ENCODE measurements at places on chromosomes 5 and 9.

DNA sequence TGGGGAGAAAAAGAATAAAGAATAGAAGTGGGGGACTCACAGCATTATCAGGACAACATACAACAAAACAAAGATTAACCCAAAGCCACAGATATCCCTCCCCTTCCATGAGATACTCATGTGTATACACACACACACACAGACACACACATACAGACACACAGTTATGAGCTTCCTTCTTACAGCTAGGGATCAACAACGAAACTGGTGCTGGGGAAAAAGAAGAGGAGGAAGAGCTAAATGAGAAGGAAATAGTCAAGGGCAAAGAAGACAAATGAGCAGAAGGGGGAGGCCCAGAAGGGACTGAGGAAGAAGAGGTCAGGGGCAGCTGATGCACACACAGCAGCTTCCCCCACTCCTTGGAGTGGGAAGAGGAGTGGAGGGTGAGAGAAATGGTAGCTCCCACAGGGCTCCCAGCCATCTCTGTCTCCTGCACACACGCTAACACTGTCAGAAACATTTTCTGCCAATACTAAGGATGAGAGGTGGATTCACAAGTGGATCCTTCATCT lies 66.2 kb downstream of the SIL1 start:
- no peak for DNase-seq
- H3K4me3 ChIP-seq: no peak overlapping the region
- H3K27ac ChIP-seq: no peak overlapping the region

GRCh38 chr5:10578869-10579268 lies 15.0 kb downstream of the ANKRD33B start:
- H3K4me3 ChIP-seq: no peak overlapping the region
- no peak for DNase-seq
- H3K36me3 ChIP-seq: no peaks in the 10 kb centered on the region
- peaks cover 13% of the 10 kb centered on the region for H3K4me1 ChIP-seq

DNA sequence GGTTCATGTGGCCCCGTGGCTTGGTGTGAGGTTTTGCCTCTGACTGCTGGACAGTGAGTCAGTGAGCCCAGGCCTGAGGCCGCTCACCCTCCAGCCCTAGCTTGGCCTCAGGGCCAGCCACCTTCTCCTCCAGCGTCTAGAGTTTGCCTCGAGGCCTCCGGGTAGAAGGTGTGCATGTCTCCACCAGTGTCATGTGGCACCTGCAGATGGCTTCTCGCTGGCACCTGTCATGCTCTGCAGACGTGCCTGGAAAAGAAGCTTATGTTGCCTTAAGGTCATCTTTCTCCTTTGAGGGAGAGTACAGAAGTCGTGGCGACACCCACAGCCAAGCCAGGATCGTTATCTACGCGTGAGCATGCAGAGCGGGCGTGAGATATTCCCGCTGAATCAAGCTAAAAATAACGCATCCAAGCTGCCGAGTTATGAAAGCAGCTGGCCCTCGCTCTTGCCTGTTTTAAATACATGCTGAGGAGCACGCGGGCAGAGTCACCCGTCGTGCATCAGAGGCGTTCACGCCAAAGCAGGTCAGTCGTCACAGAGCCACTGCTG lies 79.7 kb upstream of the FCN2 start:
- no peak for DNase-seq
- no peak overlapping the region for H3K27ac ChIP-seq
- H3K36me3 ChIP-seq: no peaks in the 10 kb centered on the region
- H3K4me3 ChIP-seq: no peak overlapping the region
- no peaks in the 10 kb centered on the region for H3K27me3 ChIP-seq

GRCh38 chr9:105119156-105119555 lies 125.3 kb upstream of the SLC44A1 start:
- no peak overlapping the region for H3K27ac ChIP-seq
- no peaks in the 10 kb centered on the region for H3K36me3 ChIP-seq
- H3K4me1 ChIP-seq: no peaks in the 10 kb centered on the region
- H3K27me3 ChIP-seq: no peaks in the 10 kb centered on the region
- no peak overlapping the region for H3K4me3 ChIP-seq
- no peak for DNase-seq

GRCh38 chr5:10586555-10586954 lies 22.7 kb downstream of the ANKRD33B start:
- no peaks in the 10 kb centered on the region for H3K27me3 ChIP-seq
- no peak for DNase-seq
- H3K4me1 ChIP-seq: peaks cover 30% of the 10 kb centered on the region
- no peak overlapping the region for H3K4me3 ChIP-seq

DNA sequence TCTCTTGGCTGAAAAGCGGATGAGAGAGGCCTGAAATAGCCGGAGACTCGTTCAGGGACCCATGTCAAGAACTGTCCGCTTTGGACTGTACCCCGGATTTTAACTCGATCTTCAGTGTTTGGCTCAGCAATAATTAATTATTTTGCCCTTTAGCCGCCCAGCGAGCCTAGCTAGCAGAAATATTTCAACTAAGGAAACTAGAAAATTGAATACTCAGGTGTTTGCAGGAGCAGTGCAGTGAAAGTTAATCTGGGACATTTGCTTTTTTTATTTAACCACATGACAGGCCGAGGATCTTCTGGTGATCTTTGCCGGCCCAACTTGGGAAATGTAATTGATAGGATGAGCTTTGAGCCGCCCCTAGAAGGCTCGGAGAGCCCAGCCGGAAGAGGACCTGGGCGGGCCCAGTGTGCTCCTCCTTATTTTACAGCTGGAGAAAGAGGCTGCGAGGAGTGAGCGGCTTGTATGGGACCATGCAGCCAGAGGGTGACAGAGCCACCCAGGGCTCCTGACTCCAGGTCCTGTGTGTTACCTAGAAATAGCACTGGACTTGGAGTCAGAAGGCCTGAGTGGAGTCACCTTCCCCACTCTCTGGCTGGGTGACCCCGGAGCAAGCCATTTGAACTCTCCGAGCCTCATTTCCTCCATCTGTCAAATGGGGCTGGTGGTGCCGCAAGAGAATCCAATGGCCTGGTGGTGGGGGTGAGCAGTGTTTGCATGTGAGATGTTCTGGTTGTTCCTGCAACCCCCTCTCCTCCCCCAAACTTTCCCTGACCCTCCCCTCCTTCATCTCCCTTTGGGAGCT lies 2.4 kb downstream of the PPARGC1B start:
- peaks cover 9% of the 10 kb centered on the region for H3K4me1 ChIP-seq
- no peak for DNase-seq
- peak overlapping the region; percentile 68 for H3K27ac ChIP-seq
- no peaks in the 10 kb centered on the region for H3K27me3 ChIP-seq
- no peaks in the 10 kb centered on the region for H3K36me3 ChIP-seq
- peak overlapping the region; percentile 76 for H3K4me3 ChIP-seq

DNA sequence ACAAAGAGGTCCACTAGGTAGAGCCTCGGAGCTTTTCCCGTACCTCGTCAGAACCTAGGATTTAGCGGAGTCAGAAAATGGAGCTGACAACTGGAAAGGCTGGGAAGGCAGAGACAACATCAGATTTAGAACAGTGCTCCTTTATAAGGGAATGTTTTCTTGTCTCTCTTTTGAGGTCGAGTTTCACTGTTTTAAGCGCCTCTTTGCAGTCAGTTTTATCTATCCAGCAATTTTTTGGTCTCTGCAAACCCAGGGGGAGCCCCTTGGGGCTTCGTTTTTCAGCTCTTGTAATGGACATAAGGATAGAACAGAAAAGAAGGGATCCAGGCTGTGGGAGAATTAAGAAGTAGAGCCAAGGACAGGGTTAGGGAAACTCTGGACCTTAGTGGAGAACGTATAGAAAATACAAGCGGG lies 80.5 kb downstream of the FNBP1 start:
- peak overlapping the region; percentile 9 for H3K4me3 ChIP-seq
- H3K36me3 ChIP-seq: no peaks in the 10 kb centered on the region
- DNase-seq: no peak
- no peaks in the 10 kb centered on the region for H3K27me3 ChIP-seq
- peak overlapping the region; percentile 69 for H3K27ac ChIP-seq

DNA sequence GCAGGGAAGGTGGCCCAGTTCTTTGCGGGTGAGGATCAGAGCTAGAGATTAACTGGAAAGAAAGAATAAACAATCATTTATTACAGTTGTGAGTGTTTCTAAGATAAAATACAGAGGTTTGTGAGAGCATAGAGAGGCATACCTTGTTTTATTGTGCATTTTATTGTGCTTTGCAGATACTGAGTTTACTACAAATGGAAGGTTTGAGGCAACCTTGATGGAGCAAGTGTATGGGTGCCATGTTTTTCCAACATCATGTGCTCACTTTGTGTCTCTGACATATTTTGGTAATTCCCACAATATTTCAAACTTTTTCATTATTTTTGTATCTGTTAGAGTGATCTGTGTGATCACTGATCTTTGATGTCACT lies 715 bp upstream of the C5orf34 start:
- no peaks in the 10 kb centered on the region for H3K27me3 ChIP-seq
- H3K4me1 ChIP-seq: peaks cover 19% of the 10 kb centered on the region
- DNase-seq: no peak
- no peaks in the 10 kb centered on the region for H3K36me3 ChIP-seq

- H3K36me3 ChIP-seq: no peaks in the 10 kb centered on the region
- no peak overlapping the region for H3K27ac ChIP-seq
Measured at GRCh38 chr9:92740009-92740408, 24.6 kb downstream of the BICD2 start.

- peaks cover 19% of the 10 kb centered on the region for H3K27me3 ChIP-seq
- no peaks in the 10 kb centered on the region for H3K4me1 ChIP-seq
- no peak for DNase-seq
- H3K36me3 ChIP-seq: no peaks in the 10 kb centered on the region
- no peak overlapping the region for H3K27ac ChIP-seq
- no peak overlapping the region for H3K4me3 ChIP-seq
Measured at GRCh38 chr5:175867587-175868347, 3.6 kb upstream of the CPLX2 start.

GRCh38 chr5:165859251-165859650 lies 2353.8 kb downstream of the MAT2B start:
- no peaks in the 10 kb centered on the region for H3K27me3 ChIP-seq
- H3K4me3 ChIP-seq: no peak overlapping the region

GRCh38 chr5:144187699-144188294 lies 17.1 kb downstream of the KCTD16 start:
- H3K36me3 ChIP-seq: no peaks in the 10 kb centered on the region
- H3K4me1 ChIP-seq: no peaks in the 10 kb centered on the region
- peaks cover 14% of the 10 kb centered on the region for H3K27me3 ChIP-seq
- no peak for DNase-seq

DNA sequence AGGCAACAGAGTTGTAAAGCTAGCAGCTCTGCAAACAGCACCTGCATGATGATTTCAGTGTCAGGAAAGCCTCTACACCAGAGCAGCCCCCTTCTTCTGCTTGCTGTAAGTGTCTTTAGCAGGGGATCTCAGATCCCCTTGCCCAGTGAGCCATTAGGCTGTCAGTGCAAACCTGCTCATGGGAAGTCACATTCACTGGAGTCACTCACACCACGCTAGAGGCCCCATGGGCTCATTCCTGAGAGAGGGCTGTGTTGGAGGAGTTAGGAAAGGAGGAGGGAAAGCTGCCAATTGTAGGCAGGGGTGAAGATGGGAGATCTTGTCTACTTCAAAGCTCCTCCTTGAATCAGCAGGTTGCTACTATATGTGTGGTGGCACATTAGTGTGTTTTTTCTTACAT lies 275.2 kb downstream of the SMARCA2 start:
- no peaks in the 10 kb centered on the region for H3K36me3 ChIP-seq
- no peak for DNase-seq
- no peak overlapping the region for H3K4me3 ChIP-seq
- H3K4me1 ChIP-seq: no peaks in the 10 kb centered on the region
- H3K27me3 ChIP-seq: no peaks in the 10 kb centered on the region
- no peak overlapping the region for H3K27ac ChIP-seq

- no peaks in the 10 kb centered on the region for H3K27me3 ChIP-seq
- no peaks in the 10 kb centered on the region for H3K4me1 ChIP-seq
- H3K27ac ChIP-seq: no peak overlapping the region
- no peak for DNase-seq
Measured at GRCh38 chr9:119365291-119366027, 3.8 kb downstream of the BRINP1 start.

- H3K36me3 ChIP-seq: no peaks in the 10 kb centered on the region
- H3K27ac ChIP-seq: no peak overlapping the region
- no peaks in the 10 kb centered on the region for H3K27me3 ChIP-seq
- H3K4me3 ChIP-seq: no peak overlapping the region
- no peak for DNase-seq
Measured at GRCh38 chr5:39730006-39730405, 305.2 kb upstream of the DAB2 start.

GRCh38 chr5:150023136-150023535 lies 22.6 kb downstream of the HMGXB3 start:
- peaks cover 17% of the 10 kb centered on the region for H3K4me1 ChIP-seq
- DNase-seq: no peak
- no peak overlapping the region for H3K4me3 ChIP-seq

- no peak overlapping the region for H3K4me3 ChIP-seq
- DNase-seq: no peak
Measured at GRCh38 chr5:134250949-134251348, 25.1 kb upstream of the PPP2CA start.

- no peak for DNase-seq
- no peak overlapping the region for H3K27ac ChIP-seq
- no peak overlapping the region for H3K4me3 ChIP-seq
- no peaks in the 10 kb centered on the region for H3K27me3 ChIP-seq
Measured at GRCh38 chr9:108468364-108468763, 387.4 kb downstream of the ACTL7B start.

GRCh38 chr9:116979456-116979855 lies 292.4 kb downstream of the TRIM32 start:
- no peaks in the 10 kb centered on the region for H3K27me3 ChIP-seq
- H3K36me3 ChIP-seq: no peaks in the 10 kb centered on the region
- H3K4me3 ChIP-seq: no peak overlapping the region
- DNase-seq: no peak
- no peaks in the 10 kb centered on the region for H3K4me1 ChIP-seq
- no peak overlapping the region for H3K27ac ChIP-seq

DNA sequence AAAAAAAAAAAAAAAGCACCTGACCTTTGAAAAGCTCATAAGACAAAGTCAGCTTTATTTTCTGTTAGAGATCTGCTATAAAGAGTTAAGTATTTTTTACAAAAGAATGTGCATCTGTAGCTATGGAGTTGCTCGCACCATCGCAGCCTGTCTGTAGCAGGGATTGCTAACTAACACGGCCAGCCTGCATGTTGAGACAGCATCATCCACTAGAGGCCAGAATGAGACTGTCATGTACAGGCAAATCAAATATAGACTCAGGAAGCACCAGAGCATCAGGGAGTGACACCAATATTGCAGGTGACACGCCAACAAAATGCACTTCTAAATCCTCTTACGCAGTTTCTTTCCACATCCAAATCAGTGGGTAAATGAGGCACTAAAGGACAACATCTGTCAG lies 136.3 kb upstream of the RASEF start:
- H3K4me3 ChIP-seq: no peak overlapping the region
- no peak for DNase-seq
- H3K27me3 ChIP-seq: no peaks in the 10 kb centered on the region
- H3K27ac ChIP-seq: no peak overlapping the region

DNA sequence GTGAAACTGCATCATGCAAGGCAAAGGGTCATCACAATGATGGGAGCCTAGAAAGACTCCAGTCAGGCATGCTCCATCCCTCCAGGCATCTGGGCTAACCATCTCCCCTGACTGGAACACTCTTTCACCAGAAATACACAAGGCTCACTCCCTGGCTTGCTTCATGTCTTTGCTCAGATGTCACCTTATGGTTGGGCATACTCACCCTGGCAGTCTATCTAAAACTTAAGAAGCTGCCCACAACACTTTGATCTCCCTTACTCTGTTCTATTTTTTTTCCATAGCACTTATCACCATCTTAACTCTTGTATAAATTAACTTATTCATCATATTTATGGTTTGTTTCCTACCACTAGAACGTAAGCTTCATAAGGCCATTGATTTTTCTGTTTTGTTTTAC lies 90.0 kb downstream of the SPEF2 start:
- H3K27me3 ChIP-seq: no peaks in the 10 kb centered on the region
- no peaks in the 10 kb centered on the region for H3K4me1 ChIP-seq
- no peaks in the 10 kb centered on the region for H3K36me3 ChIP-seq
- no peak for DNase-seq

Data from Panc1 (cell line).